Large intestine (tissue), 12 donors: ENCODE measurements at places on chromosomes 1 and 21.

DNA sequence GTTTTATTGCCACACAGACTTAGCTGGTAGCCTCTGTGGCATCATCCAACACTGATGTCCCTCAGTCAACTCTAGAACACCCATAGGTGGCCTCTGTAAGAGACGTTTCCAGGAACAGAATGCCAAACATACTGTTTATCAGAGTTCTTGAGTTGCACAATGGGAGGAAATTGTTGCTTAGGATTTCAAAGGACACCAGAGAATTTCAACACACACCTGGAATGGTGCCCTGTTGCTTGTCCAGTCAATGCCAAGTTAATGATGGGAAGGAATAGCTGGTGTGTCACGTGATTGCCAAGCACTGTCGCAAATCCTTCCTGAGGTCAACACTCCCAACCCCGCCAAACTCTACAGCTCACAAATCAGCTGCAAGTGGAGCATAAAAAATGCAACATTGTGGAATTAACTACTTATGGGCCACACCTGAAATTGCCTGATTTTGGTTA is 28.6 kb upstream of the DUSP23 start:
- DNase-seq: peak; percentile 83

DNA sequence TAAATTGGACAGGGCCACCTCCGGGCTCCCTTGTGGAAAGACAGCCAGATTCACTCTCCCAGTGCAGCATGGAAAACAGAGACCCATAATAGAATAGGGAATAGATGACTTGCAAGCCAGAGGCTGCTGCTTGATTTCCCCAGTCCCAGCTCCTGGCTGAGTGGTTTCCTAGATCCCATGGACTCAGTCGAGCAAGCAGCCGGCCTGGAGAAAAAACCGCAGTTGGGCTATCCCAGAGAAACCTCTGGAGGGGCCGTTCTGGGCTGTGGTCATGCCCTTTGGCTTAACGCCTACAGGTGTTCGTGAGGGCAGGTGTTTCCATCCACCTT is 61.7 kb downstream of the ELK4 start:
- no peak for DNase-seq

GRCh38 chr1:23525558-23526250 is 5.3 kb downstream of the E2F2 start:
- peak; percentile 46 for DNase-seq

DNA sequence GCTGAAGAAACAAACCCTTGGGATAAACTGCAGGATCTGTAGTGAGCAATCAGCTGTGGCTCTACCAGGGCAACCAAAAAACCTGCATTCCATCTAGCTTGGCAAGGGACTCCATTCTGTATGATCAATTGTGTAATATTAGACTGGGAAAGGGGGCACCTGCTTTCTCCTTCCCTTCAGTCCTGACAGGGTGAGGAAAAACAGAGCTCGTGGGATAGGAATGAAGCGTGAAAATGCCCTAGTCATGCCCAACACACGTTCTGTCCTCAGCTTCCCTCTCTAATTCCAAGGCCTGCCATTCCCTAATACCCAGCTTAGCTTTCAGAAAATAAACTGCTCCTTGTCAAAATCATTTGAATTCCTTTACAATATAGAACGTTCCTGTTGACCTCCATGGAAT is 442.3 kb downstream of the PLPP3 start:
- no peak for DNase-seq

- DNase-seq: no peak
Observed at GRCh38 chr1:244294599-244295224, 157.0 kb downstream of the ADSS2 start.

- no peak for DNase-seq
Observed at GRCh38 chr1:205481629-205482151, 22.8 kb upstream of the CDK18 start.

DNA sequence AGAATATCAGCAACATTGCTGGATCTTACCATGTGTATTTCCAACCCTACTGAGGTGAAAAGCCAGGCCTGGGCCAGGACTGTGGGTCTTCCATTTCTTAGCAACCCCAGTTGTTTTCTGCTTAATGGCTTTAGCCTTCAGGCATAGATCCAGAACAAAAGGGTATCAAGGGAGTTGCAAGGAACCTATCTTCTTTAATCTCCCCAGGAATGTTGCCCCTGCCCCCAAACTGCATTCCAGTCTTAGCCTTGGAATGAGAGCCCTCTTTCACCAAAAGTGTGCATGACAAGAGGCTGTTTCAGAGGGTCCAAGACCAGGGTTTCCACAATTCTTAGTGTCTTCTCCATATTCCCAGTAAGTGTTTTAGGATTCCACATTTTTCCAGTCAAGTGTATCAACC is 87.9 kb upstream of the SOX13 start:
- no peak for DNase-seq
